ENCODE measurements at places on chromosomes 4 and X.

- DNase-seq: no peak
These were observed 261.8 kb downstream of the DHX15 start for GRCh38 chr4:24322511-24322910.

DNA sequence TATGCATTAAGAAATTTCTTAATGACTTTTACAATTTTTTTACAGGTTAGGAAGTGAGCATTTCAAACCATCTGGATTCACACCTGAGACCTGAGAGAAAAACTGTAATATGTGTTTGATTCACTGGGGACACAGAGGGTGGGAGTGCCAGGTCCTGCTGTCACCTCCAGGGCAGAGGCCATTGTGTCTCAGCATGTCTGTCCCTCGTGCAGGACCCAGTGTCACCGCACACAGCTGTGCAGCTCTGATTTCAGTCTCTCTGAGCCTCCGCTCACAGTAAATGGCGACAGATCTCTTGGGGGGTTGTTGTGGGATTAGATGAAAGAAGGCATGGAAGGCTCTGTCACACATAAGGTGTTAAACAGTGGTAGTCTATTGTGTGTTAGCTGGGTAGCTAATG is 23.0 kb upstream of the CLDN24 start:
- no peak for DNase-seq

DNA sequence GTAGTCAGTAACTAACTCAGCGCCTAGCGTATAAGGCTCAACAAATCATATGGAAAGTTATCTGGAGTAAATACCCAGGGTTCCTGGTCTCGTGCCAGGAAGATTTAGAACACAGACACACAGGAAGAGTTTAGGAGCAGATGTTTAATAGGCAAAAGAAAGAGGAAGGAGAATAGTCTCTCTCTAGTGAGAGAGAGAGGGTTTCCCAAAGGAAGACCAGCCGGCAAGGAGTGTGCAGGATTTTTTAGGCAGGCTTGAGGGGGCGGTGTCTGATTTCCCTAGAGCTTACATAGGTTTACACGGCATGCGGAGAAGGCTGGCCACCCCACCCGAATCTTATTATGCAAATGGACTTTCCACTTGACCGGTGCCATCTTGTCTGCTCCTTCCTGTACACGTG is 284.0 kb upstream of the FRG1 start:
- DNase-seq: no peak

- no peak for DNase-seq
These were observed 75.2 kb downstream of the ACOX3 start for GRCh38 chr4:8365353-8365752.

- no peak for DNase-seq
These were observed 154.2 kb downstream of the SNCA start for GRCh38 chr4:89682808-89683207.

DNA sequence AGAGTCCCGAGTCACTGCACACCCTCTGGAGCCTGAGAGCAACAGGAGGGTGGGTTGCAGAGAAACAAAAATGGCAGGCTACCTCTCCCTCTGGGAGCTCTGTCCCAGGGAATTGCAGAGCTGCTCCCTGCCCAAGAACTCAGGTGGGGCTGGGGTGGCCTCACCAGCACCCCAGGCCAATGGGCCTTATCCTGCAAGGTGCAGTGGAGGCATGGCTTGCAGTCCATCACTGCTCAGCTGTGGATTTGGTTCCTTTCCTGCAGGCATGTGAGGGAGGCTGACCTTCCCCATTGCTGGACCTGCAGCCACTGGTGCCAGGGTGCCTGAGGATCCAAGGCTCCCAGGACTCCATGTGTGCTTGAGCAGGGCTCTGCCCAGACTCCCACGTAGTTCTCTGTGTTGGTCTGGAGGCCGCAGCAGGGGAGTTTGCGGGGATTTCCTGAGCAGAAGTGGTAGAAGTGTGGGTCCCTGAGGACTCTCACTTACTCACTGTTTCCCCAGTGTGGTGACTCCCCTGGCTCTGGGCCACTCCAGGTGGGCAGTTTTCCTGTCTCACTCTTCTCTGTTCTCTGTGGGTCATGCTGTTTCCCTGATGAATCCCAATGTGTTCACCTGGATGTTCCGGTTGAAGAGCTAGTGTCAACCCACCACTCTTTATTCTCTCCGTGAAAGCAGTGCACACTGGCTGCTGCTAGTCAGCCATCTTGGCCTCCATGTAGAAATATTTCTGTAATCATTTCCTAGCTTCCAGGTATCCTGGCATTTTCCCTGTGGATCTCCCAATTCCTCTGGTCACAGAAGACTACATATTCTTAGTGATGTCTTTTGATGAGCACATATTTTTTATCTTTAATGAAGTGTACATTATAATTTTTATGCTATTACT is 82.3 kb downstream of the ARHGAP24 start:
- no peak for DNase-seq

Data from EL (cell line).